ENCODE measurements at places on chromosomes 4 and X.
A peak's percentile ranks its signal among the peaks of the same experiment; 100 is the strongest.

- DNase-seq, result no peak
Observed at GRCh38 chr4:89751416-89751815, 85.5 kb downstream of the SNCA start.

GRCh38 chrX:40543661-40544328, 37.0 kb upstream of the ATP6AP2 start:
- DNase-seq, result no peak

- DNase-seq, result no peak
Observed at GRCh38 chrX:109685656-109686078, 47.4 kb downstream of the ACSL4 start.

DNA sequence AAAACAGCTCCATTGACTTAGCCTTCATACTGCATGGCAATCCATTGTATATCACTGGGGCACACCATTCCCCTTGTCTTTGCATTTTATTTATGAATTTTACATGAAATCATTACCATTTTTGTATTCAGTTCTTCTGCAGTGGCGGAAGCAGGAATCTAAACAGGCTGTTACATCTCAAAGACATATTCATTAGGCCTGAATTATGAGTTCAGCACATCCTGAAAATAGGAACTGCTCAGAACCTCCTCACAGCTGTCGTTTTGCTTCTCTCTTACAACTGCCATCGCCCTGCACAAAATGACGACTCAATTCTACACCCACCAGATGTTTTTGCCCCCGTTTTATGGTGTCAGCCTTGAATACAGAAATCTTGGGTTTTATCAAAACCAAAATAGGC, 474.4 kb upstream of the MAGEB18 start:
- no peak for DNase-seq

- DNase-seq, result no peak
Observed at GRCh38 chr4:124941267-124941666, 228.7 kb upstream of the ANKRD50 start.

GRCh38 chrX:134186362-134187121, 50.4 kb upstream of the CCDC160 start:
- no peak for DNase-seq

- DNase-seq, result no peak
Observed at GRCh38 chr4:183362916-183363542, 40.8 kb upstream of the CLDN24 start.

GRCh38 chr4:4640692-4641091, 98.8 kb upstream of the STX18 start:
- no peak for DNase-seq

- DNase-seq, result no peak
Observed at GRCh38 chr4:57437649-57438048, 327.5 kb upstream of the IGFBP7 start.

DNA sequence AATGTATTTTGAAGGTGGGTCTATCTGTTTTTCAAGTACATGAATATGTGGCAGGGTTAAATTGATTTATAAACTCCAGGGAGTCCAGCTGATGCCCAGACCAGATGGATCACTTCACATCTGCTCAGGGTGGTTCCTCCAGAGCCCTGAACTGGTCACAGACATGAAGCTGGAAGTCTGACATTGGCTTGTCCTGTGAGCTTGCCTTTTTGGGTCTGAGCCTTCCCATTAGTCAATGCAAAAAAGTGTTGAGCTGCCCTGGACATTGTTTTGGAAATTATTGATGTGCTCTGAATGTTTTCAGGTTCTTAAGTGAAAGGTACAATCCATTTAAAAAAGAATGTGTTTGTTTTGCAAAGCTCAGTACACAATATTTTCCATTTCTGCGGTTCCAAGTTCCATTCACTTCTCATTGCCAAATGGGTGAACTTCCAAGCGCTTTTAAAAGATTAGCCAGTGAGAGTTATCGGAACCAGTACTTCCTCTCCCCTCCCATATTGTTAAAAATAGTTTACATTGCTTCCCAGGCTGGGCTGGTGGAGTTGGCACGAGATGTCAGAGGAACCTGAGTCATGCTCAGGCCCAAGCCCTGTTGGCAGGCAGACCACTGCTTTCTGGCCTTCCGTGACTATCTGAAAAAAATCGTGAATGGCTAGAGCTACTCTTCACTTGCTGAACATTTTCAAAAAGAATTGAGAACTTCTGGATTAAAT, 52.1 kb downstream of the PDGFRA start:
- no peak for DNase-seq

GRCh38 chr4:57363346-57363745, 253.2 kb upstream of the IGFBP7 start:
- no peak for DNase-seq

DNA sequence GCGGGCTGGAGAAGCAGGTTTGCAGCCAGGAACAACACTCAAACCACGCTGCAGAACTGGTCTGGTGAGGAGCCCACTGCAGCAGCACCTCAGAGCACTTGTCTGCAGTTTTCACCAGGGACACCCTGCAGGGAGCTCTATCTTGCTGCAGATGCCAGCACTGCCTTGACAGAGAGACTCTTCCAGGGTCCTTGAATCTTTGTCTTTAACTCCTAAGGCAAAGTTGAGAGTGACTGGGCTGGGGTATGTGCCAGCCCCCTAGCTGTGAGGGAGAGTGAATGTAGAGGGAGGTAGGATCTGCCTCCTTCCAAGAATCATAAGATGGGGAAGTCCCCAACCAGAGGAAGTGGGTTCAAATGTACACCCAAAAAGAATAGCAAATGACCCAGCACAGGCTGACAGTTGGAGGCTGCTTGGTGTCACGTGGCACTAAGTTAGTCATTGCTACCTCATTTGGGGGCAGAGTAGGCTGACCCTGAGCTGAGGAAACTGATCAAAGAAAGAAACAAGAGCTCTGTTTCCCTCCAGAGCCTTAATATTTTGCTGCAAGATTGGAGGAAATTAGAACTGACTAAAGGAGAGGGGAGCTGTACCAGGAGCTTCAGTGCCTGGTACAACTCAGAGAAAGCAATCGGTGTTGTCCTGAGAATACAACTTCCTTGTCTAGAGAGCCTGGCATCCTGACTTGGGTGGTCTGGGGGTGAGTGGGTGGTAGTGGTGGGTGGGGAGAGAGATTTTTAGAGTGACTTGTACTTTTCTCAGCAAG, 28.2 kb upstream of the HUWE1 start:
- no peak for DNase-seq

- no peak for DNase-seq
Observed at GRCh38 chr4:70841211-70841610, 1.5 kb upstream of the GRSF1 start.

GRCh38 chrX:132940727-132941327, 17.6 kb downstream of the HS6ST2 start:
- DNase-seq, result no peak

GRCh38 chr4:11196927-11197522, 231.7 kb downstream of the HS3ST1 start:
- no peak for DNase-seq

GRCh38 chrX:38973322-38973721, 172.1 kb downstream of the MID1IP1 start:
- no peak for DNase-seq

DNA sequence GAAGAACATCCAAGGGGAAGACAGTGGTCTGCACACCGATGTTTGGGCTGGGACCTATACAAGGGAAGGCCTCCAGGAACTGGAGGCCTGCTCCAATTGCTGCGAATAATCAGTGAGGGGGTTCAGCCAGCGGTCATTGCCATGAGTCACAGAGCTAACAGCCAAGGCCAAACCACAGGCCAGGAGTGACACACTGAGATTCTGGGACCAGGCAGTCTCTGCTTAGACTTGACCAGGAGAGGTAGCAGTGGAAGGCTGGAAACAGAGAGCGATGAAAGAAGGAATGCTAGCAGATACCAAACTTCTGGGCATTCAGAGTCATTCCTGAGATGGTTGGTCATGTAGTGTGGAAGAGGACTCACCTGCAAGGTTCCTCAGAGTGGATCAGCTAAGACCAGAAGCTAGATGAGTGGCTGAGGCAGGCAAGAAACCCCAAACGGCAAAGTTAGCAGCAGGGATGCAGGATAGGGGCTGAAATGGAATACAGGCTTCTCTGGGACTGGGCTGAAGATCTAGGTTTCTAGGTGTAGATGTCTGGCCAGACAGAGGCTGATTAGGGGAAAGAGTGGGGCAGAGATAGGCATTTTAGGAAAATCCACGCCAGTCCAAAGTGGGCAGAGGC, 54.7 kb downstream of the CNGA2 start:
- DNase-seq, result no peak

DNA sequence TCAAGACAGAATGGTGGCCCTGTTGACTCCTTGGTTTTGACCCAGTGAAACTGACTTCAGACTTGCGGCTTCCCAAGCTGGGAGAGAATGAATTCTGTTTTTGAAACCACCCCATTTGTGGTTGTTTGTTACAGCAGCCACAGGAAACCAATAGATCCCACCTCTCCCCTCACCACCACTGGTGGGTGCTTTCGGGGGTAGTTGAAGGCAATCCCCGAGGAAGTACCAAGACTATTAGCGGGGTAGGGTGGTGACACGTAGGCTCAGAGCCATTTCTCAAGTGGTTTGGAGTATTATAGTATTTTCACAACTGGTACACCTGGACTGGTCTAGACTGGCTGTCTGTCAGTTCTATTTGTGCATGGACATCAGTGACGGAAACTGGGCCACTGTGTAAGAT, 189.1 kb upstream of the RBPJ start:
- no peak for DNase-seq

- no peak for DNase-seq
Observed at GRCh38 chr4:87365348-87365747, 25.6 kb downstream of the HSD17B11 start.

DNA sequence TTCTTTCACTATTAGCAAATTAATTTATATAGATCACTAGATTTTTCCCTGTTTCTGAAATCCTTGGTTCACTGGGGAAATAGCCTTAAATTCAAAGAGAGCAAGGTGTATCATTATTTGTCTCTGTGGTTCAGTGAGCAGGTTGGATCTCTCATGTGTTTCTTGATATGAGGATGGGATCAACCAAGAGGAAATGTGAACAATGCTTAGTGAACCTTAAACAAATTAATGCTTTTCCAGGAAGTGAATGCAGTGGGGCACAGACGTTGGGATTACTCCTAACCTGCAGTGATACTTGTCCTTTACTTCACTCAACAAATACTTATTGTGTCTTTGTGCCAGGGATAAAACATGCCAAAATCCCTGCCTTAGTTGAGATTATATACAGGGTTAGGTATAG, 193.2 kb downstream of the SHROOM3 start:
- DNase-seq, result no peak

DNA sequence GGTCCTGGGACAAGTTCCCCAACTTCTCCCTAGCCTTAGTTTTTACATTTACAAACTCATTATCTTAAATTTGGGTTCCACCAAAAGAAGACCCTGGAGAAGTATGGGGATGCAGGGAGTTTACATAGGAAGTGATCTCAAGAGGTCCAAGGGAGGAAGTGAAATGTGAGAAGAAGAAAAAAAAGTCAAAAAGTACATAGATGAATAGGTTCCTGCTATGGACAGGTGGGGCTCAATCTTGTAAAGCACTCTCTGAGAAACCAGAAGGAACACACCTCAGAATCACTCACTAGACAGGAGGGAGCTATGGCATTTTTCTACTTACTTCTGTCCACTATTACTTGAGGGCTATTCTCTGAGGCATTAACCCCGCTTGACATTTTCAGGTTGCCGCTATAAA, 56.6 kb downstream of the ARHGAP6 start:
- DNase-seq, result no peak

- DNase-seq, result peak; percentile 31
Observed at GRCh38 chrX:129780441-129781105, 824 bp downstream of the SASH3 start.

DNA sequence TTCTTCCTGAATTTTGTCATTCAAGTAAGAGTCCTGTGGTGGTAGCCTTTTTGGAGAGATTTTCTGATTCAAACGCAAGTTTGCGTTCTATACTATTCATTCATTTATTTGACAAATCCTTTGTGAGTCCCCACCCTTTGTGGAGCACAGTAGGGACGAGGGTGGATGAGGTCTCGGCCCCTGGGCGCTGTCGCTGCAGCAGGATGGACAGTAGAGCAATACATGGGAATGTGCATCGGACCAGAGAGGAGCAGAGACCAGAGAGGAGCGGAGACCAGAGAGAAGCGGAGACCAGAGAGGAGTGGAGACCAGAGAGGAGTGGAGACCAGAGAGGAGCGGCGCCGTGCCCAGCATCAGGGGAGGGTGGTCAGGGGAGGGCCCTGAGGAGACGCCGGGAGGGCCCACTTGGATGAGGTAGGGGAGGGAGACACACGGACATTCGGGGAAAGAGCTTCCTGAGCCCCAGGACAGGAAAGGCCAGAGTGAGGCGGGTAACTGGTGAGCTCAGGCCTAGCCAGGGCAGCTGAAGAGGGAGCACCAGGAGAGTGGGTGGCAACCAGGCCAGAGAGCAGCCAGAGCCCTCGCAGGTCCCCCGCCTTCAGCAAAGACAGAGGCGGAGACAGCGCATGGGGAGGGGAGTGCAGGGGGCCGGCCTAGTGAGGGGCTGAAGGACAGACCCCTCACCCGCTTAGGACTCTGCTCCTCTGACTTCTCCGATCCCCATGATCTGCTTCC, 67.3 kb downstream of the NAT8L start:
- no peak for DNase-seq

DNA sequence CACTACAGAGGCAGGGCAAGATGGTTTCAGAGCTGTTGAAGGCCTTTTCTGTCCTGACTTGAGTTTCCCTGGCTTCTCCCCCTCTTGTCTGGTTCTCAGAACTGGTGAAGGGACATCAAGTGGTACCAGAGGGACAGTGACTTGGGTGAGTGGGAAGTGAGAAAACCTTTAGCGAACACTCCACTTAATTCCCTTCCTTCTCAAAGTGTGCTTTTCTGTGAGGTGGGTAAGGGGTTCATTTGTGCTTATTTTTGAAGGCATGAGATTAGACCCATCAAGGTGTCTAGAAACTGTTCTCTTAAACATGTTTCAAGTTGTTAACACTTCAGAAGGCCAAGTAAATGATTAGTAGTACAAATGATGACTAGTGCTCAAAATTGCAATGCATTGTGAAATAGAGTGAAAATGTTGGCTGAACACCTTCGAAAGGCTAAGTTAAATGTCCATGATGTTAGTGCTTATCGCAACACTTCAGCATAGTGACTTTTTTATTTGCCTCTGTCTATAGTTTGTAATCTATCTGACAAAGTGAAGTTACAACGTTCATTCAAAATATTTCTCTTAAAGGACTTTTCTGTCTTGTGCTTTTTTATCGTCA, 2.8 kb downstream of the AREG start:
- no peak for DNase-seq

- no peak for DNase-seq
Observed at GRCh38 chrX:19709812-19710518, 177.4 kb downstream of the SH3KBP1 start.

GRCh38 chr4:141158219-141158618, 24.9 kb upstream of the RNF150 start:
- DNase-seq, result no peak

- DNase-seq, result no peak
Observed at GRCh38 chr4:74414149-74414809, 30.7 kb upstream of the AREG start.

- DNase-seq, result no peak
Observed at GRCh38 chr4:41752081-41752836, 3.7 kb upstream of the PHOX2B start.

GRCh38 chr4:101807351-101807750, 16.8 kb downstream of the BANK1 start:
- no peak for DNase-seq

GRCh38 chr4:174928174-174928573, 10.0 kb downstream of the ADAM29 start:
- no peak for DNase-seq

- no peak for DNase-seq
Observed at GRCh38 chr4:53786632-53787031, 195.3 kb upstream of the LNX1 start.

Data from right lobe of liver (tissue), 6 donors.